ENCODE measurements at places on chromosomes 7 and 10.

DNA sequence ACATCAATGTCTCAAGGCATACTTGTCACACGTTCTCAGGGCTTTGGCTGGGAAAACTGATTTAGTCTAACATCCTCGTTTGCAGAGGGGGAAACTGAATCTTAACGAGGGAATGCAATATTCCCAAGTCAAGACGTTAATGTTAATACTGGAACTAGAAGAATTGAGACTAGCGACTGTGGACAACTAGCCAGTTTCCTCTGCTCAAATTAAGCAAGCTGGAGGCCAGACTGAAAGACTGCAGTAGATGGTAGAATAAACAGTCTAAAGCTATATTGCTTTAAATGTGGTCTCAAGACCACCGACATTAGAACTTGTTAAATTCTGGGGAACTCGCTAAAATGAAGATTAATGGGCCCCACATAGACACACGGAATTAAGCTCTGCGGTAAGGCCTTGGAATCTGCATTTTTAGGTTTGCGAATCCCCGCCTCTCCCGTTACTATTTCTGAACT is 639 bp upstream of the TFAM start:
- no peak for DNase-seq
- peak overlapping the region; percentile 95 for H3K27ac ChIP-seq
- peaks cover 5% of the 10 kb centered on the region for H3K27me3 ChIP-seq
- H3K36me3 ChIP-seq: peaks cover 22% of the 10 kb centered on the region
- H3K4me1 ChIP-seq: peaks cover 29% of the 10 kb centered on the region

DNA sequence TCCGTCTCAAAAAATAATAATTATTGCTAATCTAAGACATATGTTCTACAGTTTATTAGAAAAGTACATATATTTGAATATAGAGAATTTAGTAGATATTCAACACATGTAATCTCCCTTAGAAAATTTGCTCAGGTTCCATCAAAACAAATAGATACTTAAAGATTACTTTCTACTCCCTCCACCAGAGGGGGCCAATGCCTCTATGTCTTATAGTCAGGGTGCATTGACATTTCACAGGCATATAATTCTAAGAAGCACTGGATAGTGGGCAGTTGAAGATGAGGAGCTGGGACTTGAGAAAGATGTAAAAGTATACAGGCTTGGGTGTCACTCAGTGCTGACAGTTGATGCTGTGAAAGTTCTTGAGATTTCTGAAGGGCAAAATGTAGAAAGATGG is 301.6 kb upstream of the HPS1 start:
- peak; percentile 7 for DNase-seq
- H3K27me3 ChIP-seq: no peaks in the 10 kb centered on the region
- H3K36me3 ChIP-seq: peaks cover 8% of the 10 kb centered on the region
- H3K4me3 ChIP-seq: no peak overlapping the region
- H3K4me1 ChIP-seq: no peaks in the 10 kb centered on the region
- no peak overlapping the region for H3K27ac ChIP-seq

DNA sequence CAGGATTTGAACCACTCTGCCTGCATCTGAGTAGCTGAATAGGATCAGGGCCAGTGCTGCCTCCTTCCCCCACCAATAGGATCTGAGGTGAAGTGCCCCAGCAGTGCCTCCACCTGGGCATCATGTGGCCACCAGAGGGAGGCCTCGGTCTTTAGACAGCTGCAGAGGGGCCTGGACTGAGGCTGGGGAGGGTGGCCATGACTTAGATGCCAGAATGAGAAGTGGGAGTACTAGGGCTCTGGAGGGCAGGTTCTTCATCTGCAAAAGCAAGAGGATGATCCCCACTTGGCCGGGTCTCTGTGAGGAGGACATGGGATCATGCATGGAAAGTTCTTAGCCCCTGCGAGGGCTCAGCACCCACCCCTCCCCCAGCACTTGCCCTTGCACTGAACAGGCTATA is 56.9 kb downstream of the NEUROG3 start:
- H3K36me3 ChIP-seq: no peaks in the 10 kb centered on the region
- peaks cover 32% of the 10 kb centered on the region for H3K27me3 ChIP-seq
- H3K27ac ChIP-seq: no peak overlapping the region
- no peak overlapping the region for H3K4me3 ChIP-seq
- no peaks in the 10 kb centered on the region for H3K4me1 ChIP-seq
- peak; percentile 62 for DNase-seq

DNA sequence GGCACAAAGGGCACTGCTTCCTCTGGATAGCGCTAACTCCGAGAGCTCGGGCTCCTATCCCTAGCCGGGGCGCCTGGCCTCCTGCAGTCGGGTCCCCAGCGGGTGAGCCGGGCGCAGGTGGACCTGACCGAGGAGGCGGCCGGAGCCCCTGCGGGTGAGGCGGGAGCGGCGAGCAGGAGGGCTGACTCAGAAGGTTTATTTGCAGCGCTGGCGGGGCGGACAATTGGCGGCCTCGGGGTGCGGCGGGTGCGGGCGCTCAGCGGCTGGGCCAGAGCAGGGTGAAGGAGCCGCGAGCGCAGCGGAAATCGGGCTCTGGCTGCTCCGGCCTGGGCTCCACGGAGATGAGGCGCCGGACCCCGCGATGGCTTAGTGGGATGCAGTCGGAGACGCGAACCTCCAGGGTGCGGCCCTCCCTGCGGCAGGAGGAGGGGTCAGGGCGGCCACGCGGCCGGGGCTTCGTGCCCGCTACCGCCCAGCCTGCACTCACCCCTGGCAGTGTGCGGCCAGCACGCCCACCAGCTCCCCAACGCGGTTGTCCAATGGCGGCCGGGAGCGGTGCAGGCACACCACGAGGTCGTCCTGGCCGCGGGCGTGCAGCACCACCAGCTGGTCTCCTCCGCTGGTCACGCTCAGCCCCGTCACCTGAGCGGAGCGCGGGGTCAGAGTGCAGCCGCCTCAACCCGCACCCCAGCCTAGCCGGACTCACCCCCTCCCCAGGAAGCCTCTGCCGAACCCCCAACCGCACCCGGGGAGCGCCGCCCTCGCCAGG is 16.1 kb downstream of the MYO1G start:
- H3K27me3 ChIP-seq: peaks cover 36% of the 10 kb centered on the region
- no peak overlapping the region for H3K27ac ChIP-seq
- no peaks in the 10 kb centered on the region for H3K36me3 ChIP-seq
- no peak overlapping the region for H3K4me3 ChIP-seq

- H3K4me1 ChIP-seq: peaks cover 41% of the 10 kb centered on the region
- no peak for DNase-seq
- peaks cover 3% of the 10 kb centered on the region for H3K36me3 ChIP-seq
- H3K4me3 ChIP-seq: no peak overlapping the region
- H3K27me3 ChIP-seq: no peaks in the 10 kb centered on the region
Measured at GRCh38 chr10:35412900-35413491, 76.7 kb downstream of the CCNY start.

GRCh38 chr7:8114175-8114574 is 145.6 kb downstream of the GLCCI1 start:
- H3K4me1 ChIP-seq: peaks cover 9% of the 10 kb centered on the region
- no peak overlapping the region for H3K27ac ChIP-seq
- no peaks in the 10 kb centered on the region for H3K36me3 ChIP-seq
- H3K27me3 ChIP-seq: peaks cover 3% of the 10 kb centered on the region

DNA sequence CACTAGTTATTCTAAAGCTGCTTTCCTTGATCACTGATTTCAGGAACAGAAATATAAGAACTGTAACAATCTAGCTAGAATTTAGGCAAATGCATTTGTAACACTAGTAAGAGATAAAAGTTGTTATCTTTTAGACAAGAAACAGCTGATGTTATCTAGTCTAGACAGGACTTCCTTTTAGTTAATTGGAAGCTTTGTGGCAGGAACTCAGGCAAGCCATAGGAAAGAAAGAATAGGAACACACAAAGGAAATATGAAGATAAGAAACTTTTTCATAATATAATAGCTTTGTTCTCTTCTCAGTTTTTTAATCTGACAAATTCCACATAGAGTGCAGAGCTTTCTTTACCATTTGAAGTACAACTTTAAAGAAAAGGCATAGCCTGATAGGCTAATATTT is 59.0 kb upstream of the AGR3 start:
- H3K36me3 ChIP-seq: no peaks in the 10 kb centered on the region
- H3K27me3 ChIP-seq: no peaks in the 10 kb centered on the region
- no peaks in the 10 kb centered on the region for H3K4me1 ChIP-seq

Data from nephron progenitor cell (in vitro differentiated cells).